ENCODE measurements at places on chromosomes 4 and X. TPM values are rescaled to one million over a fixed set of nuclear protein-coding genes. Genes with fewer than 3 reads are reported as not detected.

Gene TADA2B
- total RNA-seq = 35.9 TPM

Gene MAP7D3
- 6.1 TPM for total RNA-seq

GRCh38 chr4:56619160-56619559, 61.9 kb downstream of the HOPX start:
- DNase-seq = no peak
- no peak overlapping the region for H3K4me3 ChIP-seq
- H3K36me3 ChIP-seq = no peaks in the 10 kb centered on the region
- H3K4me1 ChIP-seq = no peaks in the 10 kb centered on the region
- H3K27ac ChIP-seq = no peak overlapping the region

GRCh38 chrX:133670383-133670782, 255.1 kb upstream of the GPC4 start:
- H3K4me3 ChIP-seq = no peak overlapping the region
- H3K27ac ChIP-seq = no peak overlapping the region
- H3K27me3 ChIP-seq = no peaks in the 10 kb centered on the region
- no peak for DNase-seq

- no peaks in the 10 kb centered on the region for H3K27me3 ChIP-seq
- peaks cover 17% of the 10 kb centered on the region for H3K36me3 ChIP-seq
- peaks cover 2% of the 10 kb centered on the region for H3K4me1 ChIP-seq
- no peak overlapping the region for H3K27ac ChIP-seq
- DNase-seq = no peak
- no peak overlapping the region for H3K4me3 ChIP-seq
Observed at GRCh38 chr4:25834411-25835107, 28.2 kb downstream of the SEL1L3 start.

Gene CCDC149
- 0.43 TPM for total RNA-seq

All from natural killer cell (primary cell).